Heart right ventricle (tissue), 16 donors: ENCODE measurements at places on chromosomes 4 and X. TPM values are rescaled to one million over a fixed set of nuclear protein-coding genes. Genes with fewer than 3 reads are reported as not detected.
A peak's percentile ranks its signal among the peaks of the same experiment; 100 is the strongest.

- DNase-seq, result no peak
These were observed 46.6 kb downstream of the RASGEF1B start for GRCh38 chr4:81424816-81425755.

DNA sequence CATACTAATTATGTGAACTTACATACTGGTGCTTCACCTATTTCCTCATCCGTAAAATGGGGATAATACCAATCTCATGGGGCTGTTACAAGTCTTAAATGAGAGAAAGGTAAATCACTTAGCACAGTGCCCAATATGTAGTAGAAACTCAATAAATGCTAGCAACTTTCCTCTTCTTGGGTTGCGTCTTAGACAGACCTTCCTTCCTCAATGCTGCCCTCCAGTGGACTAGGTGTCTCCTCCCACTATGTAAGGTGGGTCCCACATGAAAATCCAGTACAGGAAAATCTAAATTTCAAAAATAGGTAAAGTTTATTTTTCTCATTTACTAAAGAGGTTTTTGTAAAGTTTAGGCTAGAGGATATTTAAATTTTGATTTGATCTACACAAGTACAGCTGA, 20.6 kb downstream of the ZDHHC9 start:
- DNase-seq, result no peak

TKTL2 gene
- not detected for total RNA-seq

SSX4 gene
- not detected for total RNA-seq

GAB3 gene
- 17.8 TPM for total RNA-seq

DNA sequence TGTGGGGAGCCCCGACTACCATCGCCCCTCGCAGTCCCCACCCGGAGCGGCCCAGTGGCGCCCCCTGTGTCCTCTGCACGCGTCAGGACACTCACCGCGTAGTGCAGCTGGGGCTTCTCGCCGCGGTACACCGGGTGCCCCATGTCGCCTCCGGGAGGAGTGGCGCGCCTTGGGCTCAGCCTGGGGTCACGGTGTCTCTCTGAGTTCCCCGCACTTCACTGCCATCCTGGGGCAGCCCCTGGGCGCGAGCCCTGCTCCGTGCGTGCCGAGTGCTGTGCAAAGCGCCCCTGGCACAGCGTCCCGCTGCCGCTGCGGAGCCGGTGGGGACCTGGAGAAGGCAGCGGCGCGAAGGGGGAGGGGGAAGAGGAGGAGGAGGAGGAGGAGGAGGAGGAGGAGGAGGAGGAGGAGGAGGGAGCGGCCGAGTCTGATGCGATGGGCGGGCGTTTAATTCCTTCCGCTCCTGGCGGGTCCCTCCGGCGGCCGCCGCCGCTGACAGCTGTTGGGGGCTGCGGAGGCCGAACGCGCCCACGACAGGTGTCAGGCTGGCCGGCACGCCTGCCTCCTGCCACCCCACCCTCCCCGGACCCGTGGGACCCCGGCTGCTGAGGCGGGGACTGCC, 134.3 kb downstream of the AMELX start:
- peak; percentile 34 for DNase-seq

DNA sequence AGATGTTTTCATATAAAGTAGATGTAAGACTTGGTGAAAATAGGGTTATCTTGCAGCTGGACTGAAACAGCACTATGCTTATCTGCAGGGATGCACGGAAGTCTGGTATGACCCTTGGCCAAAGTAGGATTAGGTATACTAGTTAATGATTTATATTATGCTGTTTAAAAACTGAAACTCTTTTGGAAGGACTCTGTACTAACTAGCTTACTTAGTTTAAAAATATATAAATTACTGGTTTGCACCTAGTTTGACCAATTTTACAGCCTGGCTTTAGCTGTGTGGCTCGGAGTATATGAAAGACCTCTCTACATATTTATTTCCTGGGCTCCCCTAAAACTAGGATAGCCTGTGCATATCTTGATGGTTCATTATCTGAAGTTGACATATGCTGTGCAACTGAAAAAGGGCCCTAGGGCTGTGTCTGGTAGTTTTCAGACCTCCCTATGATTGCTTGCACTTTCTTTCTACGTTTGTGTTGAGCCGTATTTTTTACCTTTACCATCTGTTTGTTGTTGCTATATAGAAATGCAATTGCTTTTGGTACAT, 89.2 kb downstream of the TMEM144 start:
- DNase-seq, result no peak

DNA sequence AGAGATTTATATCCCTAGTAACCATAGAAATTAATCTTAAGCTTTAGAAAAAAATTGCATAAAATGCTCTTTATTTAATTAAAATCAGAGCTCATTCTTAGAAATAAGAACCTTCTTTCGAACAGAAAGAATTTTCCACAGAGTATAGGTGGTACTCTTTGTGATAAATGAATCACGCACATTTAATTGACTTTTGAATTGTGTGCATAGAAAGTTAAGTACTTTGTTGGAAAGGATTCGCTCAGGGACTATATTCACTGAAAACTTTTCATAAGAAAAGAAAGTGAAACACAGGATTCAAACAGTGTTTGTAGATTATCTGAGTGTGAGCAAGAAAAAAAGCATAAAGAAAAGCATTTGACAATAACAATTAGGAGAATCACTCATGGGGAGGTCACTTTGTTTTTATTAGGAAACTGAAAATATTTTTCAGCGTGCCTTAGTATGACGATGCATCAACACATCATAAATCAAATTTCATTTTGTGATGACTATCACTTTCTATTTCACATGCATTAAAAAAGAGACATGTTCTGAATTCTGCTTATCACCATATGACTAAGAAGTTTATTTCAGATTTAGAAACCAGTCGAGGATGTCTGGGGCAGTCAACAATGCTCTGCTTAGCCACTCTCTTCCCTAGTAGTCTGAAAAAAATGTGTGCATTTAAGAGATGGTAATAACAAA, 49.5 kb downstream of the STX18 start:
- DNase-seq, result no peak

DNA sequence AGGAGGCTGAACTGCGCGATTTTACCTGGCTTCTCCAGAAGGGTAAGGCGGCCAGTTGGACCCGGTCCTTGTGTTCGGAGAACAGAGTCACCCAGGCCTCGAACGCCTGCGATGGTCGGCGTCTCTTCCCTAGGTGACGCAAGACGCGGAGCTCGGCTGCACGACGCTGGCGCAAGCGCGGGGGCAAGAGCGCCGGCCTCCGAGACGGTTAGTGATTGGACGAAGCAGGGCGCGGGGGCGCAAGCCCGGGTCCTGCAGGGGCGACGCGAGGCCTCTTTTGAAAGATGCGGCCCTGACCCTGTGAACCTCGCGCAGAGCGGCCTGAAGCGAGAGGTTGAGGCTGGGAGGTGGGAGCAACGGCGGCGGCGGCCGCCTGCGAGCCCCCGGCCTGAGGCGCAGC, 428 bp downstream of the ADAD1 start:
- DNase-seq, result no peak

- DNase-seq, result no peak
These were observed 885.0 kb upstream of the EPHA5 start for GRCh38 chr4:66555301-66555700.

TMEM255A gene
- total RNA-seq, result 0.82 TPM

- no peak for DNase-seq
These were observed 36.2 kb upstream of the IRS4 start for GRCh38 chrX:108772549-108772948.

- no peak for DNase-seq
These were observed 66.6 kb downstream of the INTS12 start for GRCh38 chr4:105641845-105642244.
